ENCODE measurements at places on chromosomes 2 and 18.

DNA sequence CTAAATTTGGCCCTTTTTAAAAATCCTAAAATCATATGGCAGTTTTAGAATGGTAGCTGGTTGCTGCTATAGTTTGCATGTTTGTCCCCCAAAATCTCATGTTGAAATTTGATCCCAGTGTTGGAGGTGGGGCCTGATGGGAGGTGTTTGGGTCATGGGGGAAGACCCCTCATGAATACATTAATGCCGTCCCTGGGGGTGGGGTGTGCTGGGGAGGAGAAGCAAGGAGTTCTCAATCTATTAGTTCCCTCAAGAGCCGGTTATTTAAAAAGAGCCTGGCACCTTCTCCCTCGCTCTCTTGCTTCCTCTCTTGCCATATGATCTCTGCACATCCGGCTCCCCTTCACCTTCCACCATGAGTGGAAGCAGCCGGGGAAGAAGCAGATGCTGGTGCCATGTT lies 20.8 kb downstream of the GPATCH11 start:
- no peak for DNase-seq

GRCh38 chr2:11319939-11320338 lies 24.5 kb downstream of the ROCK2 start:
- DNase-seq: no peak

DNA sequence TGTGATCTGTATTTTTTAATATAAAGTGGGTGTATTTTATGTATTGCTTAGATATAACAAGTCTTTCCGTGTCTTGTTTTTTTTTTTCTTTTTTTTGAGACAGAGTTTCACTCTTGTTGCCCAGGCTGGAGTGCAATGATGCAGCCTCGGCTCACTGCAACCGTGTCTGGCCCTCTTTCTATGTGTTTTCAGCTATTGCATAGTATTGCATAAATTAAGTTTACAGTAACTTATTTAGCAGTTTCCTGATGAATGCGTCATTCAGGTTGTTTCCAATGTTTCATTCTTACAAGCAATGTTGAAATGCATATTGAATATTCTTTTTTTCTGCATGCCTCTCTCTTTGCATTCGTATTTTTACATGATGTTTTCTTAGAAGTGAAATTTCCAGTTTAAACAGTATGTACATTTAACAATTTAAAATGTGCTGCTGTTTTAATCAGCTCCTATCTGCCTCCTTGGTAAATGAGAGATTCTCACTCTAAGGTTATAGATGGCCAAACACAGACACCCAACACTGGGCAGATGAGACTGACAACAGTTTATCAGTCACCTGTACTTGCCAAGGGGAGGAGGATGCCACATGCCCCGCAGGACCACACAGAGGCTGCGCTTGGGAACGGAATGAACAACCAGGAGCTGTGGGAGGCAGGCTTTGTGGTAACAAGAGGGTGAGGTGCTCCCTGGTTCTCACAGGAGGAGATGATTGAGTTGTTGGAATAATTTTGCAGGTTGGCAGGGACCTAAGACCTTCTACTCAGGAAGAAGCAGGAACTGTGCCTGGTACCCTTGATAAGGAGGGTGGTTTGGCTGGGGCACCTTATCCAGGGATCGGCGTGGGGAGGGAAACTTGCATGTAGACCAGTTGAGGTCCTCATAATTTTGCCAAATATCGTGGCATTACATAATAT lies 7.5 kb downstream of the SLC9A4 start:
- no peak for DNase-seq

GRCh38 chr2:58535990-58536389 lies 294.9 kb upstream of the FANCL start:
- DNase-seq: no peak

DNA sequence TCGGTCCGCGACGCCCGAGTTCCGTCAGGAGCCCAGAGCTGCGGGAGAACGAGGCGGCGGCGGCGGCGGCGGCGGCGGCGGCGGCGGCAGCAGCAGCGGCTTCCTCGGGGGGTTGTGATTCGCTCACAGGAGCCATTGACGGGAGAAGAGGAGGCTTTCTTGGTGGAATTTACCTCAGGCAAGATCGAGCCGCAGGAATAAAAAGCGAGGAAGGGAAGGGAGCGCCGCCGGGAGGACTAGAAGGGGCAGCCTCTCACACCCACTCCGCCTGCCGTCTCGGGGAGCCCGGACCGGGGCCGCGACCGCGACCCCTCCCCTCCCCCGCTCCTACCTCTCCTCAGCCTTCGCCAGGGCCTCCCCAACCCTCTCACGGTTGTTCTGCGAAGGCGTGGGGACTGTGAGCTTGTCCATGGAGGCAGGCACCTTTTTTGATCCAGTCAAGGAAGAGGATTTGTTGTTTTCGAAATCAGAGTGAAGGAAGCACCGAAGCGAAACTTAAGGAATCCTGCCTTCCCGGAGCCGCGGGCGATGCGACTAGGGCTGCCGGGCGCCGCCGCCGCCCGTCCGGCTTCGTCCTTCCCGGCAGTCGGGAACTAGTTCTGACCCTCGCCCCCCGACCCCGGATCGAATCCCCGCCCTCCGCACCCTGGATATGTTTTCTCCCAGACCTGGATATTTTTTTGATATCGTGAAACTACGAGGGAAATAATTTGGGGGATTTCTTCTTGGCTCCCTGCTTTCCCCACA lies 506 bp downstream of the BMPR2 start:
- DNase-seq: no peak

GRCh38 chr18:21706386-21706865 lies 1.9 kb upstream of the ABHD3 start:
- DNase-seq: no peak

GRCh38 chr2:219158586-219158985 lies 2.0 kb downstream of the NHEJ1 start:
- DNase-seq: no peak
